Fibroblast of lung (primary cell): ENCODE measurements at places on chromosomes 12 and 14. TPM values are rescaled to one million over a fixed set of nuclear protein-coding genes. Genes with fewer than 3 reads are reported as not detected.
A peak's percentile ranks its signal among the peaks of the same experiment; 100 is the strongest.

The OR6C4 gene
- total RNA-seq: under 0.01 TPM in 1 of 2 replicates, not detected in the other

The RIPK3 gene
- 0.26 and 0.33 TPM in 2 replicates for total RNA-seq

GRCh38 chr14:55739967-55740648 lies 160.1 kb downstream of the KTN1 start:
- no peak for DNase-seq
- no peak overlapping the region for H3K27ac ChIP-seq
- H3K4me1 ChIP-seq: no peaks in the 10 kb centered on the region
- H3K4me3 ChIP-seq: no peak overlapping the region
- no peaks in the 10 kb centered on the region for H3K27me3 ChIP-seq
- no peaks in the 10 kb centered on the region for H3K36me3 ChIP-seq

GRCh38 chr12:47729233-47729632 lies 3.9 kb upstream of the ENDOU start:
- no peak overlapping the region for H3K4me3 ChIP-seq
- H3K4me1 ChIP-seq: peaks cover 20% of the 10 kb centered on the region
- H3K27me3 ChIP-seq: no peaks in the 10 kb centered on the region
- DNase-seq: peak; percentile 80

- no peaks in the 10 kb centered on the region for H3K4me1 ChIP-seq
- no peak overlapping the region for H3K4me3 ChIP-seq
- no peaks in the 10 kb centered on the region for H3K36me3 ChIP-seq
- no peaks in the 10 kb centered on the region for H3K27me3 ChIP-seq
- no peak for DNase-seq
- no peak overlapping the region for H3K27ac ChIP-seq
These were observed 13.0 kb upstream of the CDK2AP1 start for GRCh38 chr12:123284669-123285068.

DNA sequence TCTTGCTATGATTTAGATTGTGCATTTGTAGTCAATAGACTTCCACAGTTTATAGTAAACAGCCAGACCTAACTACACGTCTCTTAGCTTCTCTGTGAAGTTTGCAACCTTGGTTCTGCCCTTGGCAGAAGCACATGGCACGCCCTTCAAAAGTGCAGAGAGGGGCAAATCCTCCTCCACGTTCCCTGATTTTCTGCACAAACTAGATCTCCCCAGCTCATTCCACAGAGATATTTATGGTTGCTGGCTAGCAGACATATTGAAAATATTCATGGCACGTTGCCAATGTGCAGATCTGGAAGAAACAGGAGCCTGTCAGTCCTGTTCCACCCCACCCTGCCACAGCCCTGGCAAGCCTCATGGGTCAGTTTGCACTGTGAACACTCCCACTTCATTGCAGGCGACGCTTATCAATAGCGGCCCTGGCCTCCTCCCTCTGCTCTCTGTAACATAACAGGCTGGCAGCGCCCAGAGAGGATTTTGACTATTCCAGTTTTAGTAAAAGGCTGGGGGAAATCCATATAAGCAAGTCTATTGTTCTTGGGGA lies 6.5 kb upstream of the LGALS3 start:
- peak overlapping the region; percentile 40 for H3K27ac ChIP-seq
- peak; percentile 63 for DNase-seq
- H3K4me3 ChIP-seq: no peak overlapping the region
- H3K27me3 ChIP-seq: no peaks in the 10 kb centered on the region
- no peaks in the 10 kb centered on the region for H3K36me3 ChIP-seq
- peaks cover 13% of the 10 kb centered on the region for H3K4me1 ChIP-seq

GRCh38 chr12:19288603-19289244 lies 150.6 kb upstream of the AEBP2 start:
- H3K36me3 ChIP-seq: no peaks in the 10 kb centered on the region
- DNase-seq: peak; percentile 62
- no peak overlapping the region for H3K27ac ChIP-seq
- no peak overlapping the region for H3K4me3 ChIP-seq
- H3K27me3 ChIP-seq: no peaks in the 10 kb centered on the region
- H3K4me1 ChIP-seq: no peaks in the 10 kb centered on the region

DNA sequence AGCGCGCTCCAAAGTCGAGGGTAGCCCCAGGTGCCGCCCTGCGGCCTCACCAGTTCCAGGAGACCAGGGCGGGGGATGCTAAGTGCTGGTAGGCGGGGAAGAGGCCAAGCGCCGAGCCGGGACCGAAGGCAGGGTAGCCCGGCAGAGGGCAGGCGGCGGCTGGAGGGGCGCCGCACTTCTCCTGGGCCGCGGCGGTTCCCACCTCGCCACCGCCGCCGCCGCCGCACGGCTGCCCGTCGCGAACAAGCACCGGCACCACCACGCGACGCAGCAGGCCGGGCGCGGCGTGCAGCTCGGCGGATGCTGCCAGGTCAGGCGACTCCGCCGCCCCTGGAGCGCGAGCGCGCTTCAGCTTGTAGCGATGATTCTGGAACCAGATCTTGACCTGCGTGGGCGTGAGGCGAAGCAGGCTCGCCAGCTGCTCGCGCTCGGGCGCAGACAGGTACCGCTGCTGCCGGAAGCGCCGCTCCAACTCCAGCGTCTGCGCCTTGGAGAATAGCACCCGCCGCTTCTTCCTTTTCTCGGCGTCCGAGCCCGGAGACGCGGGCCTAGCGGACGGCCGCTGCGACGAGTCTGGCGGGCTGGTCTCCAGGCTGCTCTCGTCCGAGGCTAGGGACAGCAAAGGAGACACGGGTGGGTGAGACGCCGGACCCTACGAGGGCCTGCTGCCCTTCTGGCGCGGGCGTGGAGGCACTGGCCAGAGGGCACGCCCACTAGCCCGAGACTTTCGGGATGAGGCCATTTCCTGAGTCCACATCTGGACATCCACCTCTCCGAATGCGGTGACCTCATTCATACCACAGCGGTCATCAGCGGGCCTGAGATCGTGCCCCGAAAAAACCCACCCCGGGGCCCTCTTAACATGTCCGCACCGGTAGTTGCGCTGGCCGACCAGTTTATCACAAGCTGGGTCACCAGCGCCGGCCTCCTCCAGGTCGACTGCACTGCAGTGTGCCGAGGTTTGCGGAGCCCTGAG lies 1.3 kb downstream of the NKX2-8 start:
- no peaks in the 10 kb centered on the region for H3K36me3 ChIP-seq
- DNase-seq: peak; percentile 52
- peaks cover 4% of the 10 kb centered on the region for H3K4me1 ChIP-seq
- H3K27ac ChIP-seq: no peak overlapping the region
